ENCODE measurements at places on chromosomes 3 and 15.
A peak's percentile ranks its signal among the peaks of the same experiment; 100 is the strongest.

DNA sequence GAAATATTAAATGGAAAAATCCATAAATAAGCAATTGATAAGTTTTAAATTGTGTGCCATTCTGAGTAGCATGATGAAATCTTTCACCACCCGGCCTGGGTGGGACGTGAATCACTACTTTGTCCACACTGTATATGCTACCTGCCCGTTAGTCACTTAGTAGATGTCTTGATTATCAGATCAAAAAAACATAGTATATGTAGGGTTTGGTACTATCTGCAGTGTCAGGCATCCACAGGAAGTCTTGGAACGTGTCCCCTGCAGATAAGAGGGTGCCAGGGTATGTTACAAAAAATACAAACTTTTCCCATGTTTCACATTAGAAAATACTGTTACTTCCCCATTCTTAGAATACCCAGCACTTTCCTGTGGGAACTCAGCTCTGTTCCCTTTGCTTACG is 35.2 kb downstream of the FAM81A start:
- DNase-seq: no peak

- peak; percentile 98 for DNase-seq
These were observed 8.4 kb downstream of the ITGB5 start for GRCh38 chr3:124878561-124879336.

DNA sequence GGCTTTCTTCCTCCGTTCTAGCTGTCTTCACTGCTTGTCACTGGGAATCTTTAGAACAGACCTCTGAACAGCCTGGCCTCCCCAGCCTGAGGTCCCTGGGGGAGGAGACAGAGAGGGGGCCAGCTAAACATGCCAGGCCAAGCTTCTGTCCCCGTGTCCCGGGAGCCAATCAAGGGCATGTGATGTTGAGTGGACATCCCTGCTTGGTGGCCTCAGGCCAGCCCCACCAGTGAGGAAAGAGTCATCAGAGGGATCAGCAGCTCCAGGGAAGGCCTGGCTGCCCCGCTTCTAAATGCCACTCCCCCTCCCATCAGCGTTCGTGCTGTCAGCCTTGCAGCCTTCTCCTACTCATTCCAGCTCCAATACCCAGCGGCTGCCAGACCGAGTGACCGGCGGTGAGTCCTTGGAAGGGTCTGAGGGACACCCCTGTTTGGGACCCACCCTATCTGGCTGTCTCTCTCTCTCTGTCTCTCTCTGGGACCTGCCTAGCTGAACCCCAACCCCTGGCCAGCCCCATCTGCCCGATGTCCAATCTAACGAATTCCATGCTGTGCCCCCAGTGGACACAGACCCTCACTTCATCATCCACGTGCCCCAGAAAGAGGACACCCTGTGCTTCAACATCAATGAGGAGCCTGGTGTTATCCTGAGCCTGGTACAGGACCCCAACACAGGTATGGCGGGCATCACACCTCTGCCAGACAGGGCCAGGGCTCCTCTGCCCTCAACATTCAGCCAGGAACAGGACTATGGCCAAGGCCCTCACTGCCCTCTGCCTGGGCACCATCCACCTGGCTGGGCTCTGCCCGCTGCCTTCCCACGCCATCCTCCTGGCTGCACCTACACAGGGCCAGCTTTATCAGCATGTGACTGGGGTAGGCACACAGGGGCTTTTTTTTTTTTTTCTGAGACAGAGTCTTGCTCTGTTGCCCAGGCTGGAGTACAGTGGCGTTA is 6.6 kb upstream of the ITIH3 start:
- DNase-seq: peak; percentile 41

GRCh38 chr3:100779480-100779879 is 70.2 kb downstream of the TFG start:
- no peak for DNase-seq

- no peak for DNase-seq
These were observed 9.2 kb downstream of the PLIN1 start for GRCh38 chr15:89669941-89670340.

- DNase-seq: no peak
These were observed 6.7 kb downstream of the PARP14 start for GRCh38 chr3:122687298-122687697.

- no peak for DNase-seq
These were observed 396.8 kb upstream of the TBL1XR1 start for GRCh38 chr3:177594096-177594495.

GRCh38 chr15:52071570-52071969 is 41.0 kb downstream of the BCL2L10 start:
- no peak for DNase-seq

- peak; percentile 5 for DNase-seq
These were observed 422.7 kb upstream of the CFAP20DC start for GRCh38 chr3:59472541-59472940.

DNA sequence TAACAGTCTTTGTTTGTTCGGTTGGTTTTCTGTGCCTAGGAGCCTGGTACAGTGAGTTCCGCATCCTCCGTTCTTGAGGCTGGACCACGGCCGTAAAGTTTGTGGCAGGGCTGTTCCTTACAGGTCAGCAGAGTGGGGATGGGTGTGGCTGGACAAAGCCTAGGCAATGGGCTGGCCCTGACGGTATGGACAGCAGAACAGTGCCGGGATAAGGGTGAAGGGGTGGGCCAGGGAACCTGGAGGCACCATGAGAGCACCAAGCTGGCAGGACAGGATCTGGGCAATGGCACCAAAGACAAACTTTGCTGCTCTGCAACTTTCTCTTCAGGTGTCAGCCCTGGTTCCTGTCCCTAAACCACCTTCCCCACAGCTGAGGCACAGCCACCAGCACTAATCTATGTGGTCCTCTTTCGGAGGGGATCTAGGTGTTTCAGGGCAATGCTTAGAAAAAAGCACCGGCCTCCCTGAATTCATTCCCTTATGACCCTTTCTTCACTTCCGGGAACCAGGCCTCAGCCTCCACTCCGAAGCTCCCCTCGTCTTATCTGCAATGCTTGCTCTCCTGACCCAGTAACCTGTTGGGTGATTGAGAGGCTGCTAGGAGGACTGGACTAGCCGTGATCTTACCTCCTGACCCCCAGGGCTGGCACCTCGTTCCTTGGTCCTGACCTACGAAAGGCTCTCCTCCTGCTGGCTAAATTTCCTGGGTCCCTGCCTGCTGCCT is 54.4 kb downstream of the KLHL6 start:
- DNase-seq: no peak

- DNase-seq: no peak
These were observed 45.0 kb upstream of the BOC start for GRCh38 chr3:113166357-113166718.

GRCh38 chr3:182983876-182984275 is 3.5 kb upstream of the DCUN1D1 start:
- DNase-seq: no peak

DNA sequence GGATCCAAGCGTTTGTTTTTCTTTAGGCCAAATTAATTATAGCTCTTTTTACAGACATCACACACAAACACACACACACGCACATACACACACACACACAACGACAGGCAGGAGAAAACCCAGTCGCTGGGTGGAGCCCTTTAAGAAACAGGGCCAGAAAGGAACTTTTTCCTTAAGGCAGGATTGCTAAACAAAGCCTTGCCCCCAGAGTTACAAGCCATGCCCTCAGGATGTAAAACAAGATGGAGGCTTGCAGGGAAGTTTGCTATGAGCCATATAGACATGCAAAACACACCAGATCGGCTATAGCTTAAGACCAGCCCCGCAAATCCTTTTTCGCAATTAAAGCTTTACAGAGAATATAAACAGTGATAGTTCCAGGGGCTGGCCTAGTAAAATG is 16.3 kb upstream of the IQCF2 start:
- no peak for DNase-seq

- DNase-seq: peak; percentile 46
These were observed 41.8 kb downstream of the NCEH1 start for GRCh38 chr3:172669021-172669420.

DNA sequence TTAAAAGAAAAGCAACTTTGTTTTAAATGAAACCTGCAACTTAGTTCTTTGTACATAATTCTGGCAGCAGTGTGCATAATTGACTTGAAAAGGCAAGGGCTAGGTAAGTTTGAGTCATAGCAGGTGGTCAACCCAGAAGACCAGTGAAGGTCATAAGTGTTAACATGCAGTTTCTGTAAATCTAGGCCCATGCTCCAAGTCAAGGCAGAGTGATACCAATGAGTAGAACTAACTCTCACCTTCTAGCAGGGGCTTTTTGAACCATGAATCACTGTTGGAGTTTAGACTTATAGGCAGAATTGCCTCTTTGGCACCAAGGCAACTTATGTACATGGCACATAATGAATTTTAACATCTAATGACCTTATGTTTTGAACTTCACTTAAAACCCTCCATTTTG is 29.5 kb upstream of the IL20RB start:
- no peak for DNase-seq

GRCh38 chr3:193822492-193823212 is 229.6 kb downstream of the OPA1 start:
- DNase-seq: peak; percentile 33

- DNase-seq: peak; percentile 77
These were observed 189.7 kb upstream of the IL12A start for GRCh38 chr3:159798951-159799350.

GRCh38 chr15:35062738-35063099 is 22.4 kb downstream of the NANOGP8 start:
- DNase-seq: no peak

DNA sequence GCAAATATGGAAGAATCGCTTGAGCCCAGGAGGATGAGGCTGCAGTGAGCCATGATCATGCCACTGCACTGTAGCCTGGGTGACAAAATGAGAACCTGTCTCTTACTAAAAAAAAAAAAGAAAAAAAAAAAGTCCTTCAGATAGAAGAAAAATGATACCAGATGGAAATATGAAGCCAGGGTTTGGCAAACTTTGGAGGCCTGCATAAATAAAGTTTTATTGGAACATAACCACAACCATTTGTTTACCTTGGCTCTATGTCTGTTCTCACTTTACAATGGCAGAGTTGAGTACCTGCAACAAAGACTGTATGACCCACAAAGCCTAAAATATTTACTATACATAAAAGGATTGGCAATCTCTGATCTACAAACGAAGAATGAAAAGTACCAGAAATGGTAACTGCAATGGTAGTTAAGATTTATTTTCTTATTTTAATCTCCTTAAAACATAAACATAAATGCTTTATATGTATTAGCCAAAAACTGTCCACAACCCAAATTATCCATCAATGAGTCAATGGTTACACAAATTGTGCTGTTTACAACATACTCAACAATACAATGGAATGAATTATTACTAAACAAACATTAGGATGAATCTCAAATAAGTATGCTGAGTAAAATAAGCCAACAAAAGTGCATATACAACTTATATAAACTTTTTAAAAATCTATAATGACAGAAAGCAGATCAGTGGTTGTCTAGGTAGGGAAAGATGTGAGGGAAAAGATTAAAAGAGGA is 41.8 kb downstream of the GOLGB1 start:
- DNase-seq: peak; percentile 15

DNA sequence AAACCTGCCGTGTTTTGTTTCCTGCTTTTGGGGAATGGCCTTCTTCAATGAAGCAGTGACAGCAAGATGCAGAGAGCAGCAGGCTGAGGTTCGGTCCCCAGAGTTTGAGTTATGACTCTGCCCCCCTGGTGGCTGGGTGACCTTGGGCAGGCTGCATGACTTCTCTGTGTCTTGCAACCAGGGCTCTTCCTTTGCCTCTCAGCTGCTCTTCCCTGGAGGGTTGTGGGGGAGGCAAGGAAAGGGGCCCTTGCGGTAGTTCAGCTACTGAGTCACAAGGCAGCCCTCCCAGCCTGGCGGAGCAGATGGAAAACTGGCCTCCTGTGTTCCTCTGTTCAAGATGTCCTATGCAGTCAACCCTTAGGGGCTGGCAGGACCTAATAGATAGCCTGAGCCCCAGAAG is 17.1 kb downstream of the CTXND1 start:
- peak; percentile 56 for DNase-seq

- DNase-seq: no peak
These were observed 36.9 kb downstream of the SH3BP5 start for GRCh38 chr3:15295506-15295905.

- DNase-seq: no peak
These were observed 347.7 kb downstream of the PLCL2 start for GRCh38 chr3:17232442-17232841.

DNA sequence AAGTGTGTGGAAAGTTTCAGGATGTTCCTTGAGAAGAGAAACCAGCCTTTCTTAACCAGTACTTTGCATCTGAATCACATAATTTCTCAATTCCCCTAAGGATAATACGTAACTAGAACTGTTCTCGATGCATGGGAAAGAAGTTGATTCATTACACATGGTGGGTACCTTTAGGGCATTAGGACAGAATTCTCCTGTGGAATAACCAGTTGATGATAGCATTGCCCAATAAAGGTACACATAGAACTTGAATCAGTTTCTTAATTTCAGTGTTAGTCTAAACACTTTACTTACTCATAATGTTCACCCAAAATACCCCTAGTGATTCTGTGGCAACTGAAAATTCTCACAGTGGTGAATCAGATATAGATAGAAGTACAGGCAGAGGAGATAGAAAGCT is 1030.9 kb downstream of the ROBO1 start:
- no peak for DNase-seq

- DNase-seq: peak; percentile 74
These were observed 6.2 kb upstream of the CTDSPL start for GRCh38 chr3:37855363-37855970.

GRCh38 chr15:57703387-57703786 is 3.1 kb upstream of the POLR2M start:
- peak; percentile 66 for DNase-seq

DNA sequence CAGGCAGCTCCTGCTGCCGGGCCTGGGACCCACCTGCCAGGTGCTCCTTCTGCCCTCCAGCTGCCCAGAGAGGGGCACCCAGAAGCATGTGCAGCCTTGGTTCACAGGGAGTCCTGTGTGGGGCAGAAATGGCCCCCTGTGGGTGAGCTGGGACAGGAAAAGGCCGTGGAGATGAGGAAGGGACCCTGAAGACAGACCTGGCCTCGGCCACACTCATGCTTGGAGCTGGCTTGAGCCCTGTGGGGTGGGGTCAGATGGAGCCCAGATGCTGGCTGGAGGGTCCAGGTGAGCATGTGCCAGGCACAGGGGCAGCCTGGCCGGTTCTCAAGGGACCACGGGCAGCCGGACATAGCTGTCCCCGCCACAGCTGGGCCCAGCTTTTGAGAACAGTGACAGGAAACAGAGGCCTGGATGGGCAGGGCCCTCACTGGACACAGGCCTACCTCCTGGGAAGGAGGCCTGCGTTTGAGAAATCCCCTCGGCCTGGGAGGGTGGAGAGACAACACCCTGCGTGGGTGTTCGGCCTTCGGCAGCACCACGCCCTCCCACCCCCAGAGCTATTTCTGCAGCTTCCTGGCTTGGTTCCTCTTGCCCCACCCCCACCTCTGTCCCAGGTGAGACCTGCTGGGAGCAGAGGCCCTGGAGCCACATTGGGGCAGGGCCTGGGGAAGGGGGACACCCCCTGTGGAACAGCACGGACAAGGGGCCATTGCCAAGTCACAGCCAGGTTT is 132.6 kb upstream of the MEF2A start:
- DNase-seq: no peak

DNA sequence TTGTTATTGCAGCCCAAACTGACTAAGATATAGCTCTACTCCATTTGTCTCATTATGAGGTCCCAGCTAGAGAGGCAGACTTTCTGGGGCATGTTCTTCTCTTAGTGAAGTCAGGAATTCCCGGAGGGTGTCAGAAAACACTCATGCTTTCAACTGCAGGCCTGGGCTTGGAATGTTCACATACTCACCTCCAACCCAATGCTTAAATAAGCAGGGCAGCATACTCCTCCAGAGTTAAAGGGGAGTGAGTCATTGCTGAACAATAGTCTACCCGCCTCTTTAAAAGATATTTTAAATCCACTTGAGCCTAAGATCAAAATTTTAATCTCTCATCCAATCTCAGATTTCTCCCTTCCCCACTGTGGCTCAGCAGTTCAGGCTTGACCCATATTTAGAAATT is 167.8 kb upstream of the DPH6 start:
- DNase-seq: peak; percentile 78

GRCh38 chr3:50189274-50189673 is 2.1 kb upstream of the GNAT1 start:
- DNase-seq: peak; percentile 87
